ENCODE measurements at places on chromosomes 5 and 9. TPM values are rescaled to one million over a fixed set of nuclear protein-coding genes. Genes with fewer than 3 reads are reported as not detected.
A peak's percentile ranks its signal among the peaks of the same experiment; 100 is the strongest.

PPP3R2 gene
- total RNA-seq: not detected

ADAMTSL2 gene
- 1.1 TPM for total RNA-seq

EFNA5 gene
- total RNA-seq: 7.5 TPM

GRCh38 chr9:24398466-24398865 is 147.2 kb downstream of the IZUMO3 start:
- DNase-seq: peak; percentile 1

DNA sequence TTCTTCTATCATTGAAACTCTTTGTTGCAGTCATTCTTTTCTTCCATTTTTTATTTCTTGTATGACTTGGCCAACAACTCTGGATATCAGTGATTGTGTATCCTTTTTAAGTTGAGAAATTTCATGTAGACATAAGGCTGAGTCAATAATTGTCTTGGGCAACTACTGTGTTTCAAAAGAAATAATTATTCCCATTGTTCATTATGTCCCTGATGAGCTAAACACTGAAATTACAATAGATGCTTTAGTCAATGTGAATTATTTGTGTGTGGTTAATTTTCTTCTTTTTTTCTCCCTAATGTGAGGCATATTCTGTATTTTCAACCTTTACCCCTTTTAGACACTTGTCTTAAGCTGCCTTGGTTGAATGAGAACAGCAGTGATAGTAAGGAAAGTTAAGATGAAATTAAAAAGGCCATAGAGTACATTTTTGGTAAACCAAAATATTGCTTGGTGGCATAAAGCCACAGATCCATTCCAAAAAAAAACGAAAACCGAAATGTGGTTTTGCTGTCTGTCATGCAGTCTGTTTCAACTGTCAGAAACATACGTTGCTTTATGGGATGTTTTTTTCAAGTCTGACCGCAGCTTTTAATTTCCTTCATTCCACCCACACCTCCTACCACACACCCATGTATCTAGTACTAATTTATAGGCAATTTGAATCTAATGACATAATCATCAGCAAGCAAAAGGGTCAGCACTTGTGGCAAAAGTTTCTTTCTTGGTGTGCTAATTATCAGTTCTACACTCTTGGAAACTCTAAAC is 21.1 kb downstream of the TLE4 start:
- no peak for DNase-seq

DNA sequence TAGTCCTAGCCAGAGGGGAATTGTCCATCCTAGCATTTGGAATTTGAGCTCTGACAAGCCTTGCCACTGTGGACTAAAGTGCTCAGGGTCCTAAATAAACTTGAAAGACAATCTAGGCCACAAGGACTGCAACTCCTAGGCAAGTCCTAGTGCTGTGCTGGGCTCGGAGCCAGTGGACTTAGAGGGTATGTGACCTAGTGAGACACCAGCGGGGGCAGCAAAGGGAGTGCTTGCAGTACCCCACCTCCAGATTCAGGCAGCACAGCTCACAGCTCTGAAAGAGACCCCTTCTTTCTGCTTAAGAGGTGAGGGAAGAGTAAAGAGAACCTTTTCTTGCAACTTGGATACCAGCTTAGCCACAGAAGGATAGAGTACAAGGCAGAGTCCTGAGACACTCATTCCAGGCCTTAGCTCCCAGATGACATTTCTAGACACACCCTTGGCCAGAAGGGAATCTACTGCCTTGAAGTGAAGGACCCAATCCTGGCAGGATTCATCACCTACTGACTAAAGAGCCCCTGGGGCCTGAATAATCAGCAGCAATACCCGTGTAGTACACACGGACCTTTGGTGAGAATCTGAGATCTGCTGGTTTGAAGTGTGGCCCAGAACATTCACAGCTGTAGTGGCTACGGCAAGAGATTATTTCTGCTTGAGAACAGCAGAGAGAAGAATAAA is 164.6 kb downstream of the CCDC171 start:
- peak; percentile 13 for DNase-seq

DNA sequence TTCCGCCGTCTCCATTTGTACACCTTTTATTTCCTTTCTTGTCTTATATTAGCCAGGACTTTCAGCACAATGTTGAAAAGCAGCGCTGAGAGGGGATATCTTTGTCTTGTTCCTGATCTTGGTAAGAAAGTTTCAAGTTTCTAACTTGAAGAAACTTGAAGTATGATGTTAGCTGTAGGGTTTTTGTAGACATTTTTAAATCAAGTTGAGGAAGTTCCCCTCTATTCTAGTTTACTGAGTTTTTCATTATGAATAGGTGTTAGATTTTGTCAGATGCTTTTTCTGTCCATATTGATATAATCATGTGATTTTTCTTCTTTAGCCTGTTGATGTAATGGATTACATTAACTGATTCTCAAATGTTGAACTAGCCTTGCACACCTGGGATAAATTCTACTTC is 425.7 kb downstream of the PIK3R1 start:
- DNase-seq: no peak

GRCh38 chr5:138212828-138213160 is 329 bp downstream of the CDC23 start:
- DNase-seq: peak; percentile 34

GRCh38 chr5:79743846-79744605 is 54.4 kb downstream of the CMYA5 start:
- peak; percentile 50 for DNase-seq

- DNase-seq: no peak
Measured at GRCh38 chr5:52674815-52675545, 112.7 kb upstream of the ITGA1 start.

- DNase-seq: no peak
Measured at GRCh38 chr5:138950421-138951031, 75.4 kb upstream of the LRRTM2 start.

DNA sequence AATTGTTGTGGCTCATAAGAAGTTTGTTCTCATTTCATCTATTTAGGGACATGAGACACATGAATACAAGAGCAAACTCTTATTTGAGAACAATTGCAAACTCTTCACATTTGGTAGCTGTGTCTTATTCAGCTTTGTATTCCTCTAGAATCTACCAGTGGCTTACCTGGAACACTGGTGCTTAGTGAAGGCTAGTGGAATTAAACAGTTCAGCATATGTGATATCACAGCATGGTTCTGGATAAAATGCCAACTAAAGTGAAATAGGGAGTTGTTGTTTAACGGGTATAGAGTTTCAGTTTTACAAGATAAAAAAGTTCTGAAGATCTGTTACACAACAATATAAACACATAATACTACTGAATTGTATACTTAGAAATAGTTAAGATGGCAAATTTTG is 48.9 kb downstream of the NRG2 start:
- no peak for DNase-seq
